G401 (cell line): ENCODE measurements at places on chromosomes 4 and X.

- no peak for DNase-seq
Measured at GRCh38 chr4:2796849-2797544, 4.1 kb downstream of the SH3BP2 start.

GRCh38 chr4:141860974-141861373 lies 224.6 kb downstream of the IL15 start:
- DNase-seq = no peak

DNA sequence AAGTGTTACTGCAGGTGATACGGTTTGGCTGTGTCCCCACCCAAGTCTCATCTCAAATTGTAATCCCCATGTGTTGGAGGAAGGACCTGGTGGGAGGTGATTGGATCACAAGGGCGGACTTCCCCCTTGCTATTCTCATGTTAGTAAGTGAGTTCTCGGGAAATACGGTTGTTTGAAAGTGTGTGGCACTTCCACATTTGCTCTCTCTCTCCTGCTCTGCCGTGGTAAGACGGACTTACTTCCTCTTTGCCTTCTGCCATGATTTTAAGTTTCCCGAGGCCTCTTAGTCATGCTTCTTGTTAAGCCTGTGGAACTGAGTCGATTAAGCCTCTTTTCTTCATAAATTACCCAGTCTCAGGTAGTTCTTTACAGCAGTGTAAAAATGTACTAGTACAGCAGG lies 65.2 kb upstream of the SLC7A11 start:
- DNase-seq = no peak

DNA sequence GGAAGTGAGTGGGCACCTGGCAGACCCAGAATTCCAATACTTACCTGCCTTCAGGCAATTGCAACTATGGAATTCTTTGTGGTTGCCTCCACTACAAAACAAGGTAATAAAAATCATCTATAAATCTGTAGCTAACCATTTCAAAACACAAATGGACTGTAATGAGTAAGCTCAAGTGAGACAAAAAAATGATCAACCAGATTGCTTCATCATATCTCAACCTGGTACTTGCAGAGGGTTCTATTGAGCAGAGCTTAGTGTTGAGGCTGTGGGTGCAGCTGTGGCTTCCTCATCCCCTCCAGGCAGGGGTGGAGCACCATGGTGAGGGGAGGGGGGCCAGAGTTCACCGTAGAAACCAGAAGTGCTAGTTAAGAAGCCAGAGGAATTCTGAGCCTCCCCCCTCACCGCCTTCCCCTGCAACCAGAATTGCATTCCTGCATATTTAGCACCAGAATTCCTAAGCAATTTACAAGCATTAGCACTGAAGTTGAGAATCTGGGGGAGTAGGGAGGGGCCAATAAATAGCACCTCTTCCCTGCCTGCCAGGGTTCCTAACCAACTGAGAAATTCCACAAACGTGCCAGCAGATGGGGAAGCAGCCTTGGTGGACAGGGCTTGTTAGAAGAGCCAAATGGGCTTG lies 11.5 kb downstream of the CTAG1A start:
- DNase-seq = no peak

DNA sequence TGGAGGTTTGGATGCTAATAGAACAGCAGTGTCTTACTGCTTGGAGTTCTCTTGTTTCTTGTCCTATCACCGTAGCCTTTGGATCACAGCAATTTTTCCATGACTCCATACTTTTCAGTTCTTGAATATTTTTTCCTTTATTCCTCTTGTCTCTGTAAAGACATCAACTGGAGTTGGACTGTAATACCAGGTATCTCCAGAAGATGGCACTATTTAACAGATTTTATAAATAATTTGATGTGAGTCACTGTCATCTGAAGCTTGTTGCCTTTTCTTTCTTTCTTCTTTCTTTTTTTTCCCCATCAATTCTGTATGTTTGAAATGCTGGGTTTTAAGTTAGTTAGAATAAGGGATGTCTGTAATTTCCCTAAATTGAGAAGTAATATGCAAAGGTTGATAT lies 24.1 kb downstream of the HPRT1 start:
- DNase-seq = peak; percentile 15

GRCh38 chrX:102899940-102900916 lies 36.8 kb upstream of the RAB40AL start:
- DNase-seq = peak; percentile 60

DNA sequence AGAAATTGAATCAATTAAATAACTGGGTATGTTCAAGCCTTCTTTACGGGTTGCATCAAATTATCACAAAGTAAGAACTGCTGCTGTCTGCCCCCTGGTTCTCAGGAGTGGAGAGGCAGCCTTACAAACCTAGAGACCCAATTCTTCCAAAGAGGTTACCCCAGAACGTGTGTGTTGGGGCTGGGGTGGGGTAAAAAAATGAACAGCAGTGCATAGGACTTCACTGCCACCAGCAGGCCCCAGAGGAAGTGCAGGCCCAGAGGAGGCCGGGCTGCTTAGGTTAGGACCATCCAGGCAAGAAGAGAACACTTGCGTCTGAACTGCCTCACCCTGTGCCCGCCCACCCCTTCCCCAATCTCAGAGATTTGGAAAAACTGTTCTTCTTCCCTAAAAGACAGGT lies 1.5 kb upstream of the NWD2 start:
- DNase-seq = no peak

GRCh38 chr4:70099206-70099605 lies 49.0 kb downstream of the HTN1 start:
- no peak for DNase-seq

- DNase-seq = no peak
Measured at GRCh38 chrX:50877310-50877709, 33.2 kb upstream of the BMP15 start.

DNA sequence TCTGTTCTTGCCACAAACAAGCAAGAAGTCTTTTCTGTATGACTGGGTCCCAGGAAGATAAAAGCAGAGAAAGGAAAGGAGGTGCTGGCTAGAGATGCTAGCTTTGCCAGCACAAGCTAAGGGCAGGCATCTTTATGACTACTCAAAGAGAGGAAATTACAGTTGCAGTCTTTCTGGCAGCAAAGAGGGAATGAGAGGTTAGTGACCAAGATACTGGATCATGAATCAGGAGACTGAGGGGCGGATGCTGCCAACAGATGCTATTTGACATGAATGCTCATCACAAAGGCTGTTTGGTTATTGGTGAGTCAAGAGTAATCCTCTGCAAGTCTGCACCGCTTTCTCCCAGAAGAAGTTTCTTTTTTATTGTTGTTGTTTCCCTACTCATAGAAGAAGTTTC lies 5.5 kb upstream of the XIAP start:
- DNase-seq = no peak

- no peak for DNase-seq
Measured at GRCh38 chrX:112067601-112068000, 15.0 kb downstream of the TRPC5 start.

- DNase-seq = no peak
Measured at GRCh38 chrX:39753293-39753996, 344.3 kb downstream of the BCOR start.

DNA sequence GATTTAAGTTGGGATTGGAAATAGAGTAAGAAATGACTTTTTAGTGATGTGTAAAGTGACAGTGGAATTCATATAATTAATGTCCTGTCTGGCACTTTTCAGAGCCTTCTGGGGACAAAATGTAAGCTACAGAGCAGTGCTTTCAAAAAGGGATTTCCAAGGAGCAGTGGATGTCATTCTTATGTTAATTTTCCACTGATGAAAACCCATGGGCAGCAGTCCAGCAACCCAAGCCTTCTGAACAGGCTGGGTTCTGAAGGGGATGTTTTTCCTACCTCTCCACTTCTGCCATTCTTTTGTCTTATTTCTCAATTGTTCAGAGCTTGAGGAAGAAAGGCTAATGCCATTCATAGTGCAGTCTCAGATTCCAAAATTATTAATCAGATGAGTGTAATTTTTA lies 717.6 kb upstream of the HS3ST1 start:
- DNase-seq = no peak

DNA sequence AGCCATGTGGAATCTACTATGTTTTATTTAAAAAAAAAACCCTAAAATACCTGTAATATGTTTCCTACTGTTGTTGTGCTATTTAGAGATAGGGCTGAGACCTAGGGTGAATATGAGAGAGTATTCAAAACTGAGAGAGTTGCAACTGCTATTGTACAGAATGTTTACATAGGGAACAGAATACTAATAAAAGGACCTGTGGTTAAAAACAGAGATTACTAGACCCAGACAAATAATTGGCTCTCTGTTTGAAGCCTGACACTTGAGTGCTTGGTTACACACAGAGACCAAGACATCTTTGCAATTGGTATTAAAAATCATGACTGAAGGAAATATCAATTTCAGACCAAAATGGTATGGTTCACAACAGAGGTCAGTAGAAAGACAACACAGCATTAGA lies 278.9 kb upstream of the GIMD1 start:
- DNase-seq = no peak

- DNase-seq = no peak
Measured at GRCh38 chrX:45133465-45133864, 67.2 kb downstream of the DIPK2B start.

GRCh38 chr4:83490876-83491450 lies 6.1 kb upstream of the ABRAXAS1 start:
- peak; percentile 9 for DNase-seq

DNA sequence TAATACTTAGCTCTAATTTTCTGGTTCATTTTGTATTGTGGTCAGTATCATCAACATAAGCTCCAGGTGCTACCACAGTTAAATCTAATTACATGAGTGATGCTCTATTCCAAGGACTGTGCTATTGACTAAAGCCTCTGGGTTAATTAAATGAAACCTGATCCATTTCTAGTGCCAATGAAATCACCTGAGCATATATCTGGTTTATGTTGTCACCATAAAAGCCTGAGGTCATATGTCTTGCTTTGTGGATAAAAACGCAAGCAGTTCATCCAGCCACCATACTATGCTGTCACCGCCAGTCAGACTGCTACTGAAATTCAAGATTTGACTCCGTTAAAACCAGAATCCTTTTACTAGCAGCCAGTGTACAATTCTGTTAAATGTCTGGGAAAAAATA lies 64.2 kb upstream of the ZNF518B start:
- no peak for DNase-seq

DNA sequence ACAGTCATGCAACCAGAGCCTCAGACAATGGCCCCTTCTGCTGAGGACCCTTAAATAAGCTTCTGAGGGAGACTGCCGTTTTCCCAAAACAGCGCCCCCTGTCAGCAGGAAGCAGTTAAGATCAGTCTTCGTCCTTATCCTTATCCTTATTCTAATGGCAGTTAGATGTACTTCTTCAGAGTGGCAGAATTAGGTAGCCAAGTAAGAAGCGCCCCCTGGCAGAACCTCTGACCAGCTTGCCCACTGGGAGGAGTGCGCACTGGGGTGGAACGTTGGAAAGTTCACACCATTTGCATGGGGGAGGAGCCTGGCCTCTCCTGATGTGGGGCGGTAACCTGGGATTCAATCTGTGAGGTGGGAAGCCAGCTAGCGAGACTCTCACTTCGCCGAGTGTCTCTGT lies 133.6 kb upstream of the QRFPR start:
- DNase-seq = no peak

DNA sequence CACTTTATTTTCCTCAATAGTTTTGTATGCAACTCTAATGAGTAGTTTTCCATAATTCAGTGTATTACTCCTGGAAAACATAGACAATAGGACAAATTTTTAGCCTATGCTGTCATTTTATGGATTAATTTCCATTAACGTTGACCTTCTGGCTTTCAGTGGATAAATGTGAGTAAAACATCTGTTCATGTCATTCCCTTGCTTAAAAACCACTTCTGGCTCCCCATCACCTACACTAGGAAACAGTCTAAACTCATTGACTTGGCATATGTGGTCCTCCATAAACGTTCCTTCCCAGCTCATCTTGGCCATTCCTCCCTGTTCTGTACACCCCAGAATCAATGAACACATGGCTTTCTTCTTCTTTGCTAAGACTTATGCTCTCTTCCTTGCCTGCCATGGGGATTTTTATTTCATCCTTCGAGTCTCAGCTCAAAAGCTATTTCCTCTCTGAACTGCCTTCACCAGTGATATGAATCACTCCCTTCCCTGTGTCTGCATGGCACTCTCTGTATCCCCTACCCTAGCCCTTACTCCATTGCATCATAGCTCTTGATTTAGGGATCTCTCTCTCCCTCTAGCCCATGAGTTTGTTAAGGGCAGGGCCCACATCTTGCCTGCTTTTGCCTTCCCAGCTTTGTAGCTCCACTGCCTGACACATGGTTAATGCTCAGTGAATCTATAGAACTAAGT lies 34.8 kb downstream of the DOCK11 start:
- DNase-seq = no peak

DNA sequence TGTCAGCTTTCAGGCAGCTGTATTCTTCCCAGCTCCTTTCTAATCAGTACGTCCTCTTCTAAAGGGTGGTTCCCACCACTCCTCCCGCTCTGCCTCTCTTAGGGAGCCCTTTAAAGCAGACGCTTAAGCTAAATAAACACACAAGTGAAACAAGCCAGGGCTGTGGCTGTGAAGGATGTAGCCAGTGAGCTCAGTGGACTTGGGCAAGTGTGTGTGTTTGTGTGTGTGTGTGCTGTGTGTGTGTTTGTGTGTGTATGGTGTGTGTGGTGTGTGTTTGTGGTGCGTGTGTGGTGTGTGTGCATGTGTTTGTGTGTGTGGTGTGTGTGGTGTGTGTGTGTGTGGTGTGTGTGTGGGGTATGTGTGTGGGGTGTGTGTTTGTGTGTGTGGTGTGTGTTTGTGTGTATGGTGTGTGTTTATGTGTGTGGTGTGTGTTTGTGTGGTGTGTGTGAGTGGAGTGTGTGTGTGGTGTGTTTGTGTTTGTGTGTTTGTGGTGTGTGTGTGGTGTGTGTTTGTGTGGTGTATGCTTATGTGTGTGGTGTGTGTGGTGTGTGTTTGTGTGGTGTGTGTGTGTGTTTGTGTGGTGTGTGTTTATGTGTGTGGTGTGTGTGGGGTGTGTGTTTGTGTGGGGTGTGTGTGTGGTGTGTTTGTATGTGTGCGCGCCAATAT lies 283.3 kb downstream of the PTTG2 start:
- no peak for DNase-seq

DNA sequence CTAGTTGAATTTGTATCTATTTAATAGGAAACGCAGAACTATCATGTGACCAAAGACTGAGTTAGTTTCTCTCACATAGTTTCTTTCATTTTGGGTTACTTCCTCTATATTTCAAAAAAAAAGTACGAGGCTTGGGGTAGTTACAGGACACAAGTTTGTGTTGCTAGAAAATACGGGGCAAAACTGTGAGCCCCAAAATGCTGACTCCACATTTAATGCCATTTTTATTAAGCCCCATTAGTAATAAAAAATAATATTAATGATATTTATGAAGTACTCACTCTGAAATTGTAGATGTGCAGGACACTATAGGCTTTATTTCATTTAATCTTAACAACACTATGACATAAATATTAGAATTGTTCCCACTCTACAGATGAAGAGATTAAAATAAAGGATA lies 268.6 kb downstream of the DTHD1 start:
- no peak for DNase-seq

DNA sequence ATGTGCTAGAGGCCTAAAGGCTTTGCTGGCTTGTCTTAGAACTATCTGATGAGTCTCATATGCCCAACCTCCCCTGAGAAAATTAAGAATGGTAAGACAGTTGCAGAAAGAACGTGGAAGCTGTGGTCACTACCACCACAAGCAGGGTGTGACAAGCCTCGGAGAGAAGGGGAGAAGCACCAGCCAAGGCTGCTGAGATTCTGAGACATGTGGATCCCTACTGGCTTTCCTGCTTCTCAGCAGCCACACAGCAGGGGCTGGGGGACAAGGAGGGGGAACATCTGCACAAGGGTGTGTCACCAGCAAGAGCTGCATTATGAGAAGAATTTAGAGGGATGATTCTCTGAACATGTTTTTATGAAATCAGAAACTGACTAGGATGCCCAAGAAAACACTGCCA lies 19.4 kb downstream of the TAPT1 start:
- no peak for DNase-seq
